ENCODE measurements at places on chromosomes 12 and 14.

- no peak for DNase-seq
Observed at GRCh38 chr12:29763301-29763683, 20.4 kb downstream of the TMTC1 start.

DNA sequence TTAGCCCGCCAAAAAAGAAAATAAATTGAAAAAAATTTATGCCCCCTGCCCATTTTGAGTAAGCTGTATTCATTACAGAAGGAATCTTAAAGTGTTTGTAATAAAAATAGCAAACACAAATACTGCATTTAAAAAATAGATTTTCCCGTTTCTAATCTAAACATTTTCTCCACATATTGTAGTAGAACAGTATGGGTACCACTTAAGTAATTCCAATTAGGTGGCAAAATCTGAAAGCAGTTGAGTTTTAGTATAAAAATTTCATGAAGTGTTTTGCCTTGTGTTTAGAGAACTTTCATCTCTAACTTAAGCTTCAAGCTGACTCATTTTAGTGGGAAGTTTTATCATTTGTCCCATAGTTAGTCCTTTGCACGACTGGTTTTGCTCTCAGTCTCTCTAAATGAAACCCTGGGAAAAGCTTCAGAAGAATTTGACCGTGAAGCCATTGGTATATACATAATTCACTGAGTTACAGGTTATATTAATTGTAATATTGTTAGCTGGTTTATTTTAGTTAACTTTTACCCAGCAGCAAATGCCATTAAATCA, 214.6 kb downstream of the ERC1 start:
- peak; percentile 16 for DNase-seq

GRCh38 chr14:21987937-21988336, 314.3 kb upstream of the OR4E1 start:
- DNase-seq, result peak; percentile 80

DNA sequence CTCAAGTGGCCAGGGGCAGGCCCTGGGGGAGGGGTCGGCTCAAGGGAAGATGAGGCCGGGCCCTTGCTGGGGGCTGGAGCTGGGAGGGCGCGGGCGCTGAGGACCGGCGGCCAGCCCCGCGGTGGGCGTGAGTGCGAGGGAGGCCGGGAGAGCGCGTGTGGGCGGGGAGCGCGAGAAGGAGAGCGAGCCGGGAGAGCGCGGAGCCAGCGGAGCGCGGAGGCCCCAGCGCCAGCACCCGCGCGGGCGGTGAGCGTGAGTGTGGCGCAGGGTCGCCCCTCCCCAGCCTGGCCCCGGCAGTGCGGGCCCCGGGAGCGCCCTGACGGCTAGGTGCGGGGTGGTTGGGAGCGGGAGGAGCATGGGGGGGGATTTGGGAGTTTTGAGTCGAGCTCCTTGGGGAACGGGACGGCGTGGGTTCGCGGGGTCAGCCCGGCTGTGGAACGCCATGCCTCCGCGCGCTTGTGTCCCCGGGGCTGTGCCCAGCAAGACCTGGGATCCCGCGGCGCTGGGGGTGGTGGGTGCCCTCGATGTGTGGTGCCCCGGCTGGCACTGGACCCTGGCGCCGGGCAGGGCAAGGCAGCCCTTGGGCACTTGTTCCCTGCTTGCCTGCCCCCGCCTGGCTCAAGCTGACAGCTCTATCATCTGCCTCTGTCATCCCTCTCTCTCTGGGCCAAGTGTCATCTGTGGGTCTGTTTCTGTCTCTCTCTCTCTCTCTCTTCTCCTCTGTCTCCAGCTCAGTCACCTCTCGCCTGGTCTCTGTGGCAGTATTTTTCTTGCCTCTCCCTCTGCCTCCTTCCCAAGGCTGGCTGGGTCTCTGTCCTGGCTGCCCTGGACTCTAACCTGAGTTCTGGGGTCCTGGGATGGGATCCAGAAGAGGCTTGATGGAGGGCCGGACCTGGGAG, at the start of gene LBHD2:
LBHD2 (plus strand) TSS at position 190 of the 899 bp plus-strand sequence. CDS start 1,803 bp downstream, outside the sequence.
- DNase-seq, result no peak
